ENCODE measurements at places on chromosomes 11 and 22.

- no peak for DNase-seq
Measured at GRCh38 chr11:129275828-129276227, 83.7 kb upstream of the ARHGAP32 start.

GRCh38 chr22:47625013-47625385 lies 862.5 kb downstream of the TBC1D22A start:
- DNase-seq = no peak

DNA sequence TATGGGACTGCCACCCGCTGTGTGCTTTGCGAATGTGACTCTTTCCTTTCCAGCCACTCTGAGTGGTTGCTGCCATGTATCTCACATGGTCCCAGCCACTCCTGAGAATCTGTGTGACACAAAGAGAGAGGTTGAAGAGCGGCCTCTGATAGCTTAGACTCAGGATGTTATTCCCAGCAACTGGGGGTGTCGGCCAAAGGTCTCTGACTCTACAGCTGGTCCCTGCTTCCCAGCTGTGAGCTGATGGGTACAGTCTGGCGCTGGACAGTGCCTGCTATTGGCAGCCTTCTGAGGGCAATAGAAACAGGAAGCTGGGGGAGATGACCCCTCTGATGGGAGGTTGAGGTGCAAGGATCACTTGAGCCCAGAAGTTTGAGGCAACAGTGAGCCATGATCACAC lies 105.1 kb downstream of the RRAS2 start:
- no peak for DNase-seq

DNA sequence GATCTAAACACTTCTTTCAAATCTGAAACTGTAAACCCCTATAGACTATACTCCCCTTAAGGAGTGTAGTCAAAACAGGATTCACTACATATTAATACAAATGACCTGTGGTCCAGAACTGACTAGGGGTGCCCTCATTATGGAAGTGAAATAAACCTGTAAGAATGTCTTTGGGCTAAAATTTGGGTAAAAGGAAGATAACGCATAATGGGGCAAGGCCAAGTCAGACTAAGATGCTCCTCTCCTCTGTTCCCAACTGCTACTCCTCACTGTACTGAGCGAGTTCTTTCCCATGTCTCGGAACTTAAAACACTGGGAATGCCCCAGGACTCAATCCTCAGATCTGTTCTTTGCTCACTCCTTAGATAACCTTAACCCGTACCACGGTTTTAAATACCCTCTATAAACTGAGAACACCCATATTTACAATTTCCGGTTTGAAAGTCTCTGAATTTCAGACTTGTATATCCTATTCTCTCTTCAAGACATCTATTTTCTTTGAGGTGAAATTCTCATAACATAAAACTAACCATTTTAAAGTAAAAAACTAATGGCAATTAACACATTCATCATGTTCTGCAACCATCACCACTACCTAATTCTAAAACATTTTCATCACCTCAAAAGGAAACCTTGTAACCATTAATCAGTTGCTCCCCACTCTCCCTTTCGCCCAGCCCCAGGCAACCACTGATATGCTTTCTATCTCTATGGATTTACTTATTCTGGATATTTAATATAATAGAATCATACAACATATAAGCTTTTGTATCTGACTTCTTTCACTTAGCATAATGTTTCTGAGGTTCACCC lies 4.0 kb downstream of the THAP12 start:
- DNase-seq = no peak

DNA sequence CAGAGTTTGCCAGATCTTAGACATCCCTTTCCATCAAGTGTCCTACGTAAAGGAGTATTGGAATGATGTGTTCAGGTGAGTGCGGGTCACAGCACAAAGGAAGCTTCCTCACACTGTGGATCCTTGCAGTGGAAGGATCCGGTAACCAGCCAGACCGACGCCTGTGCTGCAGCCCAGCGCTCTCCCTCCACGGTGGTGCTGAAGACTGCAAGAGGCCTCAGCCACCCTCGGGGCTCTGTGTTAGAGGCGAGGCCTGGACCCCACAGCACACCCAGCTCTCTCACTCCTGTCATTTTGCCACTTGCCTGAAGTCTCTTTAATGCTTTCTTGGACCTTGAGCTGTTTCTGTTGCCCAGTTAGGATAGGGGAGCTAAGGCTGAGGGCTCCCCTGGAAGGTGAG lies 2.4 kb downstream of the TRMU start:
- no peak for DNase-seq

GRCh38 chr11:87356428-87356827 lies 318.7 kb downstream of the TMEM135 start:
- no peak for DNase-seq

DNA sequence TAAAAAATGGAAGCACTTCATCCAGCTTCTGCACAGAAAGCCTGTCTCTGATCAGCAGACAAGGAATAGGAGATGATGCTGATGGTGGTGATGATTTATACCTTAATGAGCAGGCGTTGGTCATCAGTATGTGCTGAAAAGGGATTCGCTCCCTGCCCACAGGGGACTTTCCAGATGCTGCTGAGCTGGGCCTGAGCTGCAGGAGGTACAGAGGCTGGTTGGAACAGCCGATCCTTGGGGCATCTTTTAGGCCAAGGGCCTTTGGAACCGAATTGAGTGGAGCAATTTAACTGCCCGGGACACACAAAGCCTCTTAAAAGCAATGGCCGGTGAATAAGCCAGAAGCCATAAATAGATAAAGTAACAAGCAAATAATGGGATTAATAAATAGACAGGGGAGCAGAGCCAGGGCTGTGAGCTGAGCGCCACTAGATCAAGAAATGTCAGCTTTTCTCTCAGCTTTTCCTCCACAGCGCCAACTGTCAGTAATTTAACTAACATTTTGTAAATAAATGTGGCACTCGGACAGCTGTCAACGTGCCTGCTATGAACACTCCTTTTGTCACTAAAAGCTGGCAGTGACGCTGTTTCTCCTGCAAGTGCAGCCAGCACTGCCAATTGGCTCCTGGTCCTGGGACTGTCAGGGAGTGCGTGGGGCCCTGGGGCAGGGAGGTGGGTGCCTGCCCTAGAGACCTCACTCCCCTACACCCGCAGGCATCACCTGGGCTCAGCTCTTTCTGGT lies 562.3 kb downstream of the NTM start:
- DNase-seq = no peak

GRCh38 chr11:41536021-41536568 lies 76.6 kb upstream of the LRRC4C start:
- DNase-seq = no peak

DNA sequence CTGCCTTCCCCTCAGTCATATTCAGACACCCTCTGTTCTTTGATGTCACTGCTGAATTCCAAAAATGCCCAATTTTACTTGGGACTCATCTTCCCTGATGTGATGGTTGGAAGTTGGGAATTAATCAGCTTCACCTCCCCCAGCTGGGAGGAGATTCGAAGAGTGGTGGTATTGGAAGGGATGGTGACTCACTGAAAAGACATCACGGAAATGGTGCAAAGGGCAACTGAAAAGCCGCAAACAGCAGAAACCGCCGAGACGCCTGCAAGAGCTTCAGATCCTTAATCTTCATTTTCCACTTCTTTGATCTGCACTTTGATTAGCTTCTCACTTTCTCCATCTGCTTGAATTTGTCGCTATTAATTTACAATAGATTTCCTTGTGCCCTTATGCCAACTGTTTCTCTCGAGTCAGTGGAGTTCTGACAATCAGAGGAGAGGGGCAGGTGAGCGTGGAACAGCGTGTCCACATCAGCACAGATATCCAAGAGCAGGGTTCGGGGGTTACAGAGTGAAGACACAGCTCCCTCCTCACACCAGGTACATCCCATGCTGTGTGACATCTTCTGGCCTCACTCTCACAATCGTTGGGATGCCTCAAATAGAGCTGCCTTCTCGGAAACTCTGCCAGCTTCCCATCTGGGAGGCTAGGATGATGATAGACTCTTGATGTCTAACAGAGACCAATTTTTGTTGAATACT lies 325.4 kb downstream of the BRD1 start:
- no peak for DNase-seq

GRCh38 chr11:35142481-35143075 lies 3.6 kb downstream of the CD44 start:
- peak; percentile 53 for DNase-seq

DNA sequence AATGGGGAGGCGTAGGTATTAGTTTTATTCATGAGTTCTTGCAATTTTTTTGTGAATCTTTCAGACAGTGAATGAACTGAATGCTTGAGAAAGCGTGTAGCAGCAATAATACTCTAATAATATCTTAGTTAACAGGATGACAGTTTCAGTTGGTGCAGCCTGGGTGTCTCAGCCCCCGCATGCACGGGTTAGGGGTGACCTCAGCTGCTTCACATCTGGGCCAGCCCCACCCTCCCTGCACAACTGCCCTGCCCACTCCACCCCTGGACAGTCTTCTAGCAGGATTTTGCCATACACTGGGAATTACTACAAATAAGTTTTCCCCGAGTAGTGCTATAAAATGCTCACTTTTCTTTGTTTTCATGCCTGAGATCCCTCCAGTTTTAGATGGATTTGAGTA lies 83.2 kb downstream of the ST3GAL4 start:
- no peak for DNase-seq

DNA sequence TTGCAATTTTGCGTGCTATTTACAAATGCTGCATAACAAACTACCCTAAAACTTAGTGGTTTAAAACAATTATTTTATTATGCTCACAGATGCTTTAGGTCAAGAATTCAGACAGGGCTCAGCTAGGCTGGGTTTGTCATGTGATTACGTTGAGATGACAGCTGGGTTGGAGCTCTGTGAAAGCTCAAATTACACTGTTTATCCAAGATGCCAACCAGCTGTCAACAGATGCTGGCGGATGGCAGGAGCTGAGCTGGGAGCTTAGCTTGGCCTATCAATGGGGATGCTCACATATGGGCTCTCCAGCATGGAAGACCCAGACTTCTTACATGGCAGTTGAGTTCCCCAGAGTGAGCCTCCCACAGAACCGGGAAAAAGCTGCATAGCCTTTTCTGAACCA lies 62.7 kb downstream of the STK33 start:
- no peak for DNase-seq

- no peak for DNase-seq
Measured at GRCh38 chr11:14075118-14076078, 112.9 kb downstream of the SPON1 start.

DNA sequence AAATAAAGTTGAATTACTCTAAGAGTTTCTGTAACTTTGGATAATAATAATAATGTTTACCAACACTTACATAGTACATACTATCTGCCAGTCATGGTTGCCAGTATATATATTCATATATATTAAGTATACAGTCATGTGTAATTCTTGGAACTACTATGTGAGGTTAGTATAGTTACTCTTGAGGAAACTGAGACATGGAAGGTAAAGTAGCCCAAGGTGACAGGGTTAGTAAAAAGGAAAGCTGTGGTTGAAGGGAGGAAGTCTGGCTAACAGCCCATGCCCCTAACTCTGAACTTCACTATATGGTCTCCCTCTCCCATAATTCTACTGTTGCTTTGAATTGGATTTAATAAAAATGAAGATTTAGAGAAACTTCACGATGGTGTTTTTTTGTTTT lies 24.9 kb downstream of the FDX1 start:
- no peak for DNase-seq
